Stimulated activated CD4-positive, alpha-beta T cell treated with anti-CD3 and anti-CD28 coated beads, Interleukin-2, amount 100 ng/mL, for 24 hours (primary cell): ENCODE measurements at places on chromosomes 5 and 9.

GRCh38 chr5:16588434-16589214 is 28.2 kb downstream of the RETREG1 start:
- no peak for DNase-seq

DNA sequence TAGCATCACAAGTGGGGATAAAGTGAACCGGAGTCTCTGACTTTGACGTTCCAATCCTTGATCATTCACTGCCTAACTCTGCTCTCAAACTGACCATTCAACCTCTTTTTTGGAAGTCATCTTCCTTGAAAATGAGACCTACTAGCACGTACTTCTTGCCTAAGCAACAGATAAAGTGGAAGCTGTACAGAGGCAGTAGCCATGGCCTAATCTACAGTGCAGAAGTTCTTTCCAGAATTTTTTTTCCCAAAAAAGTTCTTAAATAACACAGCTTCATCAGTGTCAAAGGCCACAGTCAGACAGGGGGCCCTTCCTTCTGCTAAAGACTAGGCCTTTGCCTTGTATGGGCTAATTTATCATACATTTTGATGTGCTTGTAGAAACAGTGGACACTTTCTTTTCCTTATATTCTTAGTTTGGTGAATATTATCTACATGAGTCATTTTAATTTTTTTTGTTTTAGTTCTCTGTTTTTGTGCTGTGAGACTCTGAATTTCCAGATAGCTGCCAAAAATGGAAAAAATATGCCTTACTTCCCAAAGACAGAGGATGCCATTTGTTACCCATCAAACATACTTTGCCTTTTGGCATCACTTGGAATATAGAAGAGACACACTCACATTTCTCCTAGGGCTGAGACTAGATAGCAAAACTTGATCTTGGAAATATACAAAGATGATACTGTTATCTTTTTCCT is 96.3 kb upstream of the VCAN start:
- no peak for DNase-seq

DNA sequence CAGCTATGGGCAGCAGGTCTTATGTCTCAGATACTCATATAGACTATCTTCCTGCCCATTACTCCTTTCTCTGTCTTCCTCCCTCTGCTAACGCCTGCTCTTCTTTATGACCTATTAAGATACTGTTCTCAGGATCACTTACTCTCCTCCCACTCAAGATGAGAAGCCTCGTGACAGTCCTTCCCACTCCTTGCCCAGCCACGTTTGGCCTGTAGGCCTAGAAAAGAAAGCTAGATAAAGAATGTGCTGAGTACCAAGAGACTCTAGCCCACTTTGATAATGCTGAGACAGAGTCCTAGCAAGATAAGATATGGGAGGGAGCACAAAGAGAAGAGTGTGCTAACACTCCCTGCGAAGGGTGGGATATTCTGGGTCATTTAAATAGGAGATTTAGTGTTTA is 6.8 kb upstream of the DENND4C start:
- DNase-seq: no peak

GRCh38 chr9:34384368-34385165 is 7.9 kb upstream of the MYORG start:
- no peak for DNase-seq

GRCh38 chr5:73445665-73446630 is 2.6 kb downstream of the FOXD1 start:
- DNase-seq: no peak

DNA sequence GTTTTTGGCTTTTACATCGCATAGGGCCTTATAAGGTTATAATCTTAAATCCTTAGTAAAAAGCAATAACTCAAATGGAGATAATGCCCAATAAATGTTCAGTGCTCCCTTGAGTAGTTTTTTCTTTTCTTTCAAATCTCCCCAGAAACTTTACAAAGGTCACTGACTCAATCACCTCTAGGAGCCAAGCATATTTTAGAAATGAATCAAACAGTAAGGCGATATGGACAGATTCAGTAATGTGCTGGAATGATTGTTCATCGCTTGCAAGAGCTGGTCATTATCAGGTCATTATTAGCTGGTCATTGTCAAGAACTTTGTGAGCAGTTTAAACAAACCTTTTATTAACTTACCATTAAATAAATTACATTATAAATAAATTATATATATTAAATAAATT is 130.4 kb upstream of the SLIT3 start:
- no peak for DNase-seq

- no peak for DNase-seq
Measured at GRCh38 chr5:126801992-126802294, 25.0 kb downstream of the LMNB1 start.

DNA sequence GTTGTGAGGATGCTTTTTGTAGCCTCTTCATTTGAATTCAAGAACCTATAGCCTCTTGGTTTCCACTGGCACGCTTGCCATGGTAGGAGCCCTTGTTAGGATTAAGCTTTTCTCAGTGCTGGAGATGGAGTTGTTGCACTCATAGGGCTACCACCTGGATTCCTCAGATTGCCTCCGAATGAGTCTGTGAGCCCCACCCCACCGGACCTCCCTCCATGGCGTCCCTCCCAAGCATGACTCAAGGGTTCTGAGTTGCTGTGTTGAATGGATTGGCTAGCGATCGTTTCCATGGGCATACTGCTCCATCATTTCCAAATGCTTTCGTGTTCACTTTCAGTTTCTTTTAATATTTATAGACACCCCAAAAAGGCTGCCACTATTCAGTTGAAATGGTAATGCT is 69.9 kb downstream of the DAPK1 start:
- DNase-seq: no peak

GRCh38 chr5:73999297-73999696 is 373.3 kb downstream of the ARHGEF28 start:
- no peak for DNase-seq

GRCh38 chr5:174798551-174798951 is 74.2 kb downstream of the MSX2 start:
- DNase-seq: no peak

DNA sequence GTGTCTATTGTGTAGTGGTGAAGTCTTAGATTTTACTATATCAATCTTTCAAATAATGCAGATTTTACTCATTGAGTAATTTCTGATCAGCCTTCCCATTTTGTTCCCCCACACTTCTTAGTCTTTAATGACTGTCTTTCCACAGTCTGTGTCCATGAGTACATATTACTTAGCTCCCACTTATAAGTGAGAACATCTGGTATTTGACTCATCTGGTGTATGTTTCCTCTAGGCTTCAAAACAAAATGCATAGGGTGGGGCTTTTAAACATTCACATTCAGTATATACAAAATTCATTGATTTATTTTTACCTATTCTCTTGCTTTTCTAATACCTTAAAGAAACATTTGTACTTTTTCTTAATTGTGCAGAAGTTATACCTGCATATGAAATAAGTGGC is 513.0 kb downstream of the MTRR start:
- DNase-seq: no peak

- no peak for DNase-seq
Measured at GRCh38 chr9:95250462-95251221, 66.9 kb downstream of the FANCC start.

DNA sequence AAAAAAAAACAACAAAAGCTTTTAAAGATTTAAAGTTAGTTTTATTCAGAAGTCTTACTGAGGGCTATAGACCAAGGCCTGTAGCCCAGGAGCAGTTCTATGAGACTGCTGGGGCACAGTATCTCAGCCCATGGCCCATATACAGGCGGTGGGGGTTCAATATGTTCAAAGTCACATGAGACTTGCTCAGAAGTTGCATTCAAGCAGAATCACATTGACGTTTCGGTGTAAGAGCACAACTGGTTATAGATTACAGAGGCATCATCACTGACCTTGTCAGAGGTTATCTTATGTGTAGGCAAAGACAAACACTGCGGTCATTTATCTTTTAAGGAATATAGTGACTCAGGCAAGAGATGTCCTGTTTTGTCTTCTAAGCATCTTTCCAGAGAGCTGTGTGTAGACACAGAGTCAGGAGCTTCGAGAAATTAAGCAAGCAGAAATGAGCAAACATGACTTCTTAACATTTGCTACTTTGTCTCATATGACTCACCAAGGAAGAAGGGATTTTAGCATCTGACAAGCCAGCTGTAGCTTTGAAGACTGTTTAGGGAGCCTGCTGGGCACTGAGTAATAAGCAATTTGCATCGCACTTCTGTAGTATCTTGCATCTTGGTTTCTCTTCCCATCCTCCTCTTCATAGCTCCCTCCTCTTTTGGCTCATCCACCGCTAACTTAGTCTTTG is 12.9 kb upstream of the F2RL1 start:
- no peak for DNase-seq

- DNase-seq: peak; percentile 33
Measured at GRCh38 chr9:33161011-33161588, 6.0 kb downstream of the B4GALT1 start.

- no peak for DNase-seq
Measured at GRCh38 chr5:137296213-137296781, 202.8 kb downstream of the SPOCK1 start.

GRCh38 chr9:20559231-20559890 is 62.9 kb downstream of the MLLT3 start:
- no peak for DNase-seq

- DNase-seq: no peak
Measured at GRCh38 chr9:8252445-8252844, 452.9 kb upstream of the DMAC1 start.

DNA sequence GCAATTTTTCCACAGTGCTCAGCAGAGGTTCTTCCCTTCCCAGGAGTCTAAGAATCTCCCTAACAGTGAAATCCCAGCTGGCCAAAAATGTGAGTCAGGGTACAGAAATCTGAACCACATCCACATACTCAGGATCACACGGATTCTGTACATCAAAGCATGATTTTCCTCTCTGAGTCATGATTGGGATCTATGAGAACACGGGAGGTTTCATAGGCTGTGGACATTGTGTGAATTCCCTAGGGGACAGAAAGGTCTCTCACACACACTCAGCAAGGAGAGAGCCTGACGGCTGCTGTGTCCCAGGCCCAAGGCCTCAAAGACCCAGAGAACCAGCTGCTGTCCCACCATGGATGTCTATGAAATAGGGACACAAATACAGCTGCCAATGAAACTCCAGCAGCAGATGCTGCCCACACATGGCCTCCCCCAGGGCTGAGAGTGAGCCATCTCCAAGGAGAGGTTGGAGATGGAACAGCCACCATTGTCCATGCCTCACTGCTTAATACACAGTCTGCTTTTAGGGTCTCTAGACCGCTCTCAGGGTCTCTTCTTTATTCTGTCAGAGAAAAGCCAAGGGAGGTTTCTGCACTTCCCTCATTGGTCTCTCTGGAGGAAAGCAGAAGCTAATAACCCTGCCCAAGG is 102.7 kb downstream of the ADAMTS12 start:
- no peak for DNase-seq

DNA sequence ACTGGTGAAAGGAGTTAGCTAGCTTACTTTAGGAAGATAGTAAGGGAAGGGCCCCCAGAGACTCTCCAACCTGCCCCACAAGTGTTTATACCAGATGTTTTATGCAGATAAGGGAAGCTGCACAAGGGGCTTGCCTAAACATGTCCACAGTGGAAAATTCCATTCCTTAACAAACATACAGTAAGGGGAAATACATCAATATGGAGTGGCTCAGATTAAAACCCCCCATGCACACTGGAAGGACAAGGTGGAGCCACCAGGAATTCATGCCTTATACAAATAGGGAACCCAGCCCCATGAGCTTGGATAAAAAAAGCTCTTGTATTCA is 106.3 kb upstream of the GPBP1 start:
- no peak for DNase-seq

- DNase-seq: no peak
Measured at GRCh38 chr9:78698371-78698770, 401.4 kb downstream of the PSAT1 start.

DNA sequence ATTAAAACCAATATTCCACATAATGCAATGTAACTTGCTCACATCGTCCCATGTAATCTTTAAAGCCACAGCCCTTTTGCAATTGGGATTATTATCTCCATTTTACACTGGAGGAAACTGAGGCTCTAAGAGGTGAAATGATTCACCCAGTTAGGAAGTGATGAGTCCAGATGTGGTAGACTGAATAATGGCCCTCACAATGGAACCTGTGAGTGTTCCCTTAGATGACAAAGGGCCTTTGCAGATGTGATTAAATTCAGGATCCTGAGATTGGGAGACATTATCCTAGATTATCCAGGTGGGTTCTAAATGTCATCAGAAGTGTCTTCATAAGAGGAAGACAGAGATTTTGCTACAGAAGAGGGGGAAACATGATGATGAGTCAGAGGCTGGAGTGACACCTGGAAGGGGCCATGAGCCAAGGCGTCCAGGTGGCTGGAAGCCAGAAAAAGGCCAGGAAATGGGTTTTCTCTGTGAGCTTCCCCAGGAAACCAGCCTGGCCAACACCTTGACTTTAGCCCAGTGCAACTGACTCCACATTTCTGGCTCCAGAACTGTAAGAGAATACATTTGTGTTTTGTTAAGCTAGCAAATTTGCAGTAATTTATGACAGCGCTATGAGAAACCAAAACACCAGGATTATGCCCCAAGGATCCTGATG is 139.1 kb downstream of the KCNIP1 start:
- DNase-seq: no peak

DNA sequence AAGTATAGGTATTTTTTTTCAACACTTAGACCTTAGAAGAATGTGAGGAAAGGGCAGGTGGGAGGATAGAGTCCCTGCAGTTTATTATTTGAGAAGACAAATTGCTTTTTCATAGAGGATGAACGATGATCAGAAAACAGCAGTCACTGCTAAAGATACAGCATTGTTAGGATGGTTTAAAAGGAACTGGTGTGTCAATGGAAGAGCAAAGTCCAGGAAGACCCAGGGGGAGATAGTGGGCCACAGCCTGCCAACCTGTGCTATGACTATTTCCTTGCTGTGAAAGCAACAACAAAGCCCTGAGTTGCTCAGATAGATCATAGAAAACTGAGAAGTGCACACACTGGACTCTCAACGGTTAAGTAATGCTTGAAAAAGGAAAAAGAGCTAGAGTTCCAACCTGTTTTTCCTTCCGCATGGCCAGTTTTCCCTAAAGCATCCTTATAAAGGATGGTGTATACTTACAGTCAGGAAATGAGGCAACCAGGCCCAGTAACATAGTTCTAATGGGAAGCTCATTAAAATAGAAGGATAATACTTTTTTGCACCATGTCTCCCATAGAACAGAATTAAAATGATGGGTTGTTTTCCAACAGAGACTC is 153.8 kb downstream of the CEMIP2 start:
- DNase-seq: no peak

DNA sequence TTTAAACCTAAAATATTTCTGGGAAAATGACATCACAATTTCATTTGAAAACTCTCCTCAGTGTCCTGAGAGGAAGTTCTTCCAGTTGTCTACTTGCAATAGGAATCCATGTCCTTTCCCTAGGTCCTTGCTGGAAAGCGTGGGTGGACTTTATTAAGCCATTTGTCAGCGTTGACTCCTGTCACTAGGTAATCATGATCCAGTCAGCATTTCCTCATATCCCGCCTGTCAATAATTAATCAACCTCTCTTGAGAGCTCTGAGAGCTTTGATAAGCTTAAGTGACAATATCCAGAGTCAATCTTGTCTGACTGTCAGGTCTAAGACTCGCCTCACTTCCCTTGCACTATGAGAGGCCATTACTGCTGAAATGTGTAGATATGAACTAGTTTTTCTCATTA is 107.2 kb upstream of the SLIT3 start:
- no peak for DNase-seq
